ENCODE measurements at places on chromosomes 11 and 22. TPM values are rescaled to one million over a fixed set of nuclear protein-coding genes. Genes with fewer than 3 reads are reported as not detected.

FOSL1 gene
- 1.5 TPM for total RNA-seq

C11orf21 gene
- total RNA-seq = 17.3 TPM

MIAT gene
- total RNA-seq = 20.0 TPM

FXYD2 gene
- 4.7 TPM for total RNA-seq

BTBD18 gene
- not detected for total RNA-seq

PLCB3 gene
- total RNA-seq = 22.3 TPM

GDPD4 gene
- total RNA-seq = not detected

OTOG gene
- total RNA-seq = not detected

TRIM51 gene
- total RNA-seq = not detected

SLC22A6 gene
- total RNA-seq = not detected

GAS2 gene
- 2.1 TPM for total RNA-seq

MCAM gene
- 175 TPM for total RNA-seq

DNA sequence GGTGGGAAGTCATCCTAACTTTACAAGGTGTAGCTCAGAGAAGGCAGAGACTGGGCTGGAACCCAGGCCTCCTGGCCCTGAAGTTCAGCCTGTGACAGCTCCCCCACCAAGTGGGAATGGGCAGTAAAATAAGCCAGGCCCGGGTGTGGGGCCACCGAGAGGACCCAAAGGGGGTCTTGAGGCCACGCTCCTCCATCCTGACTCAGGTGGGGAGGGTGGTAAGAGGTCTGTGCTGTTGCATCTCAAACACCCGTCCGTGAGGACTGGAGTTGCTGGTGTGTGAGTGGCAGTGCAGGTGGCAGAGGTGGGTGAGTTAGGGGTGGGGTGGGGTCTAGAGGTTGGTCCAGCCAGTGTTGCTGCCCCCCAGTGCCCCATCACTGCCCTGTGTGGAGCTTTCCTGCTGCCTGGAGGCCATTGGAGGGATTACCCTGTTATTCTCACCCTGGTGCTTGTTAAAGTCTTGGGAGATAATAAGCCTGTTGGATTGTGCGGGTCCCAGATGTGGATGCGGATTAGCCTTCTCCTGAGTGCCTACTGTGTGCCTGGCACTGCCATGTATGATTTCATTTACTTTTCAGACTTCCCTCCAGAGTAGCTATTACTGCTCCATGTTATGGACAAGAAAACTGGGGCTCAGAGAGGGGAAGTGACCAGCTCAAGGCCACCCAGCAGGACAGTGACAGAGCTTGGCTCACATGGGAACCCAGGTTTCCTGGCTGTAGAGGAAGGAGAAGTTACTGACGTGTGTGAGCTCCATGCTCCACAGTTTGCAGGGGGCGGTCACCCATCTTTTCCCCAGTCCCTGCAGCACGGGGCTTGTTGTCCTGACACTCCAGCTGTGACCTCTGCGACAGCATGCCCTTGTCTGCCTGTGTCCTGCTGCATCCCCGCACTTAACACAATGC, 12.9 kb downstream of the SERPINH1 start:
- no peak for DNase-seq

DNA sequence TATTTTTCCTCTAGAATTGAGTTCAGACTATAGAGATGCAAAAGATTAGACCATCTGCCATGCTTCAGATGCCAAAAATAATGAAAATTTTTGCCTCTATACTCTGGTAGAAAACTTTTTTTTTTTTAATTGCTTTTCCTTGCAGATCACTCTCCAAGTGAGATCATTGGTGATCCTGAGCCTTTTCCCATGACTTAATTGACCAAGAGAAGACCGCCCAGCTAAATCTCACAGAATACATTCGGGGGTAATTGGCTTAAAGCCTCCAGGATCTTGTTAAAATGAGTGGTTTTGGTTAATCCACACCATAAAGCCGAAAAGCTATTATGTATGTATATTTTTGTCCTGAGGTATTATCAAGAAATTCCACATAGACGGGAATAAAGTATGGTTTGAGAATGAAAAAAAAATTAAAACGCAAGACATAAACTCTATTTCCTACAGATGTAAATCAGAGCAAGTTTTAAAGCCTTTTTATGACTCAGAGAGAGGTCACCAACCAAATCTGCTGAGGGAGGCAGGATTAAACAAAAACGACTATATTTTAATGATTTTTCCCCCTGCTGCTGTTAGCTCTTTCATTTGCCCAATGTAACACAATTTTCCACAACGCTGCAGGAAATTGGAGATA, 64.0 kb downstream of the PARVA start:
- no peak for DNase-seq

GRCh38 chr11:35479731-35480130, 45.7 kb downstream of the PAMR1 start:
- no peak for DNase-seq

DNA sequence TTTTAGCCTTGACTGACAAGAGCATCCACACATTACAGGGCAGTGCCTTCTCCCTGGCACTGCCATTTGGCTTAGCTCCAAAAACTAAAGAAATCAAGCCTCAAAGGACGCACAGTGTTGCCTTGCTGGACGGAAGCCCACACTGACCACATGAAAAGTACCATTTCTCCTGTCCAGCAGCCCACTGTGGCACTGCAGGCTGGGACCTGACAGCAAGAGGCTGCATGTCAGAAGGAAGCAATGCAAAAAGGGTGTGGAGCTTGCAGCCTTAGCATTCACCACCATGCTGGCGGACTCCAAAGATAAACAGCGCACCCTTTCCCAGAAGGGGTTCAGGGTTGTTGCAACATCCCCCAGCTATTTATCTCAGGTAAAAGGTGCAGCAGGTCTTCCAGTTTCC, 109.3 kb upstream of the BMAL1 start:
- no peak for DNase-seq

DNA sequence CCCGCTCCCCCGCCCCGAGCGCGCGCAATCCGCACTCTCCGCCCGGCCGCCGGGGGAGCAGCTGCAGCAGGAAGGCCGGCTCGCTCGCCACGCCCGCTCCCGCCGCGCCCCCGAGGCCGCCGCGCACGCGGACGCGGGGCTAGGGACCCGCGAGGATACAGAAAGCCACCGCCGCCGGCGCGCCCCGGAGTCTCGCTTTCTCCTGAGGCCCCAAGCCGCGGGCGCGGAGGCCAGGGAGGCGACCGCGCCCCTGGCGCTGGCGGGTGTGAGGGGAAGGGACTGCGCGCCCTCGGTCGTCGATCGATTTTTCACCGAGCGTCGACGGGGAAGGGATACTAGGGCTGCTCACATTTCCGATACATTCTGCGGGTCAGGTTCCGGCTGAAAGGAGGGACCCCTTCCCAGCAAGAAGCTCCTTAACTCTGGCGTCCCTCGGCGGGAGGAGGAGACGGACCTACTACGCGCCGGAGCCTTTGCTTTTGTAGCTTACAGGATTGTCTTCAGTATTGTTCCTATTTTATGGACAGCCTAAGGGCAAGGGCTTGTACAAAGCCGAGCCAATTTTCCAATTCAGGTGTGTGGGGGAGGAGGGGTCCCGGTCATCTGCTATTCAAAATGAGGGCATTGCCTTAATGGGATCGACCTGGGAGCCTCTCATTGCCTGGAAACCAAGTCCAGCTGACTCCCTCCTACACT, 416 bp upstream of the GAB2 start:
- DNase-seq = peak; percentile 96

DNA sequence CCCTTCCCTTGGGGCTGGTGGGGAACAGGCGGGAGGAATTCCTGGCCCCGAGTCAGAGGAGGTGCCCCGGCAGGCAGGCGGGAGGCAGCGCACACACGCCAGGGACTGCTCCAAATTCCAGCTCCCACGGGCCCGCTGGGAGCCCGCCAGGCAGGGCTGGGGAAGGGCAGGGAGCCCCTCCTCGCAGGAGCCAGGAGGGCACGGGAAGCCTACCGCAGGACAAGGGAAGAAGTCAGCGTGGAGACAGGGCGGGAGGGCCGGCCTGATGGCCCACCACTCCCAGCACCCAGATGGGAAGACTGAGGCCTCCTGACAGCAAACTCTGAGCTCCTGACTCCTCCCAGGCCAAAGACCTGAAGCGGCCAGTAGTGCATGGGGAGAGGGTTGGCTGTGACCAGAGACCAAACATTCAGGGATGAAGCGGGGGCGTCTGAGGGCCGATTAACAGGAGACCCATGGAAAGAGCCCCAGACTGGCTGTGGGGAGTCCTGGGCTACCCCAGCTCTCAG, 22.4 kb downstream of the RPL3 start:
- DNase-seq = no peak

DNA sequence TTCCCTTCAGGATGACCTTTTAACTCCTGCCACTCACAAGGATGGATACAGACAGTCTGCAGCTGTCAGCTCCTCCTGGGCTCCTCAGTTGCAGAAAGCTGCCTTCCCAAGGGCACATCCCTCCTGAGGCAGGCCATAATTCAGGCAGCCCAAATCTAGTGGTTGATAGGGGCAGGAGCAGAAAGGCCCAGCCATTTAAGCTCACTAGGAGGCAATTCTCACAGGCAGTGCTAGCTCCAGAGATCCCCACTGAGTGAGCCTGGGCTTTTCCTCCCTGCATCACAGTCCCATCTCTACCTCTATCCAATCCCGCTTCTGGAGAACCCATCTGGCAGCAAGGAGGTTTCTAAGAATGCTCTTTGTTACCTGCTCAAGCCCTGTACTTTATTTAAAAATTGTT, 200.6 kb downstream of the ARHGAP42 start:
- DNase-seq = no peak

- no peak for DNase-seq
These were observed 46.9 kb upstream of the RAPSN start for GRCh38 chr11:47495856-47496217.

- DNase-seq = no peak
These were observed 70.1 kb upstream of the PICALM start for GRCh38 chr11:86138958-86139357.

DNA sequence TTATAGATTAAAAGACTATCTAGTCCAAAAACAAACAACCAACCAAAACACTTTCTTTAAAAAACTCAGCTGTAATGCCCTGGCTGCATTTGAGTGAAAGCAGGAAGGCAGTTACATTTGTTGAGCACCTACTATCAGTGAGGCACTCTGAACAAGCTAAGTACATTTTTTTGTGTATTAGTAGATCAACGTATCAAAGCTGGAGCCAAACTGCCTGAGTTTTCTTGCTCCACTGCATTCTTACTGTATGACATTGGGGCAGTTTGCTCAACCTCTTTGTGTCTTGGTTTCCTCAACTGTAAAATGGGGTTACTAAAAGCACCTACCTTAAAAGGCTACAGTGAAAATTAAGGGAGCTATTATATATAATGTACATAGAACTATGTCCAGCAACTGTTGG, 22.0 kb downstream of the COA4 start:
- DNase-seq = no peak

- DNase-seq = no peak
These were observed 39.9 kb upstream of the GGTLC2 start for GRCh38 chr22:22604326-22605073.

- no peak for DNase-seq
These were observed 43.6 kb downstream of the TMEM135 start for GRCh38 chr11:87081358-87081757.

DNA sequence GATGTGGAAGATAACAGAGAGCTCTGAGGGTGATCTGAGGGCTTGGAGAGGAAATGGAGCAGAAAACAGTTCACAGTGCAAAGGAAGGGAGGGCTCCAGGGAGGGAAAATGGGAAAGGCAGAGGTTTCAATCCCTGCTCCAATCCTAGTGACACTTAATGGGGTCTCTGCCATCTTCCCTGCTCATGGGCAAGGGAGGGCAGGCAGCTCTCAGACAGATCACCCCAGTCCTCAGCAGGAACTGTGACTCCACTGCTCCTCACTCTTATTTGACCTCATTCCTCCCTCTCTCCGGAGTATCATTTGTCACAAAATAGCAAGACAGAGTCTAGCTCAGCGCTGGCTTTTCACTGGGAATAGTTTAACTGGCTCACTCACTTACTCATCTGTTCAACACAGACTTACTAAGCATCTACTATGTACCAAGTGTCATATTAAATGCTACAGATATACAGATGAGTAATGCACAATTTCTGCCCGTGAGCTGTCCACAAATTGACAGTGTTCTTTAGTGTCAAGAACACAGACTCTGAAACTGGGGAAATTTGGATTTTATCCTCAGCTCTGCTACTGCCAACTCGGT, 817.4 kb downstream of the OPCML start:
- no peak for DNase-seq

GRCh38 chr22:20782083-20782482, 8.2 kb downstream of the SERPIND1 start:
- no peak for DNase-seq

GRCh38 chr22:38733329-38733723, 22.5 kb downstream of the SUN2 start:
- peak; percentile 84 for DNase-seq

- no peak for DNase-seq
These were observed 11.3 kb upstream of the NXF1 start for GRCh38 chr11:62816557-62816956.

GRCh38 chr22:23579280-23579679, 810 bp downstream of the IGLL1 start:
- DNase-seq = no peak

DNA sequence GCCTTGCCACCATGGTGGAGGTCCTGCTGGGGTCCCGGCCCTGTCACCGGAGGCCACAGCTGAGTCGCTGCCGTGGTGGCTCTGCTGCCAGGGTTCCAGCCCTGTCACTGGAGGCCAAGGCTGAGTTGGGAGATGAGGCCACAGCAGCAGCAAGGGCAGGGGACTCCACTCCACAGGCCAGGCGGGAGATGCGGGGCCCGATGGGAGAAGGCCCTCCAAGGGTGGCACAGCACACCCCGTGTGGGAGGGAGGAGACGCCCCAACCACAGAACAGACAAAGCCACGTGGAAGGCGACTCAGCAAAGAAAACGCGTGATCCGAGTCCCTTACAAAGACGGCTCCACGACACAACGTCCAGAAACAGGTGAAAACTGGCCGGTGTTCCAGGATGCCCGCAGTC, 159.3 kb downstream of the BRD1 start:
- no peak for DNase-seq

- DNase-seq = no peak
These were observed 5.4 kb downstream of the IZUMO1R start for GRCh38 chr11:94309757-94310156.

DNA sequence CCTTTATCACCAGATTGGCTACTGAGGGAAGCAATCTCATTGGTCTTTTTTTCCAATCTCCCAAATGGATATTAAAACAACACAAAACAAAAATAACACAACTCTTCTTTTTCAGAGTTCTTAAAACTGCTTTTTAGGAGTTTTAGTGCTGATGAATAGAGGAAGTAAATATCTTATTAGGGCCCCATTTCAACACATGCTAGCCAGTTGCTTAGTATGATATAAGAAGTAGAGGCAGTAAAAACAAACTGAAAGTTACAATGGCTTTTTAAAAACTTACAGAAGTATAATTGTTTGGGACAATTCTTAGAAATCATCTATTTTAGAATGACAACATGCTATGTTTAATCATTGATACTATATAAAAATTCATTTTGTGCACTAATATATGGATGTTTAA, 3.4 kb downstream of the C11orf71 start:
- DNase-seq = no peak

- DNase-seq = no peak
These were observed 288.4 kb upstream of the CCDC90B start for GRCh38 chr11:83574519-83574918.

- DNase-seq = no peak
These were observed 35.3 kb downstream of the PPM1F start for GRCh38 chr22:21917181-21917958.

- peak; percentile 86 for DNase-seq
These were observed 48.0 kb downstream of the MYO7A start for GRCh38 chr11:77175869-77176539.

GRCh38 chr11:100777103-100777502, 90.0 kb downstream of the ARHGAP42 start:
- no peak for DNase-seq
